ENCODE measurements at places on chromosomes 1 and 21.

DNA sequence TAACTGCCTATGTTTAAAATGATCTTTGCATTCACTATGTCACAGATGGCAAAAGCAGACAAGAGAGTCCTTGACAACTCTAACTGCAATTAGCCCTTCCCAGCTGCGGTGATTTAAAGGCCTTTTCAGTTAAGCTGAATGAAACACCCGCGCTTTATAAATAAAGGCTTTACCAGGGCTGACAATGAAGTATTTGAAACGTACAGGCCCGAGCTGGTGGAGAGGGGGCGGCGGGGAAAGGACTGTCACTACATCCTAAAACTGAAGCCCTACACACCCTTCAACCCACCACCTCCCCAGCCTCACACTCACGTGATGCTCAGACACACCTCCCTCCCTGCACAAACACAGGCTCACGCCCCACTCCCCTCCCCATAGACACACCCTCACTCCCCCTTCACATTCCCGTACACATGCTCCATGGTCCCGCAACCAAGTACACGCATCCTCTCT, 45.5 kb downstream of the GRIK3 start:
- no peak for DNase-seq

- no peak for DNase-seq
Observed at GRCh38 chr1:83102630-83103071, 896.3 kb downstream of the TTLL7 start.

GRCh38 chr1:56472860-56473259, 106.5 kb downstream of the PLPP3 start:
- no peak for DNase-seq

DNA sequence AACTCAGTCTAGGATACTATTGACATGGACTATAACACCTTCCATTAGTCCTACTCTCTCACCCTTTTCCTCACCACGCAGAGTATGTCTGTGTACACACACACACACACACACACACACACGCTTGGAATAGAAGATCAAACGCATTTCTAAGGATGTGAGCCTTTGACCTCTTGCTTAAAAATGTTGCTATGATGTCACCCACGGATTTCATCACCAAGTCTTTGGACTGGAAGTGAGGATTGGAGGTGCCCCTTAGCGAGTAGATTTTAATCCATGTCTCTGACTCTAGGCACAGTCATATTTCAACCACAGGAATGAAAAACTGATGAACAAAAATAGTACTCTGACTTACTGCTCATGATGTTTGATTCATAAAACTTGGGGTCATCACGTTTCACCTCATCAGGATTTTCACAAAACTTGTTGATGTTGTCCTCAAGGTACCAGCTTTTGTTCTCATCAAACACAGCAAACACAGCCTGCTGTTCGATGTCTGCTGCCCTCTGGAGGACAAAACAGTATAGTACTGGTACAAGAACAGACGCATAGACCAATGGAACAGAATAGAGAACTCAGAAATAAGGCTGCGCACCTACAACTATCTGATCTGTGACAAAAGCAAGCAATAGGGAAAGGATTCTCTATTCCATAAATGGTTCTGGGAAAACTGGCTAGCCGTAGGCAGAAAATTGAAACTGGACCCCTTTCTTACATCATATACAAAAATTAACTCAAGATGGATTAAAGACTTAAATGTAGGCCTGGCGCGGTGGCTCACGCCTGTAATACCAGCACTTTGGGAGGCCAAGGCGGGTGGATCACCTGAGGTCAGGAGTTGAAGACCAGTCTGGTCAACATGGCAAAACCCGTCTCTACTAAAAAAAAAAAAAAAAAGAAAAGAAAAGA, 39.9 kb downstream of the F5 start:
- peak; percentile 89 for DNase-seq

DNA sequence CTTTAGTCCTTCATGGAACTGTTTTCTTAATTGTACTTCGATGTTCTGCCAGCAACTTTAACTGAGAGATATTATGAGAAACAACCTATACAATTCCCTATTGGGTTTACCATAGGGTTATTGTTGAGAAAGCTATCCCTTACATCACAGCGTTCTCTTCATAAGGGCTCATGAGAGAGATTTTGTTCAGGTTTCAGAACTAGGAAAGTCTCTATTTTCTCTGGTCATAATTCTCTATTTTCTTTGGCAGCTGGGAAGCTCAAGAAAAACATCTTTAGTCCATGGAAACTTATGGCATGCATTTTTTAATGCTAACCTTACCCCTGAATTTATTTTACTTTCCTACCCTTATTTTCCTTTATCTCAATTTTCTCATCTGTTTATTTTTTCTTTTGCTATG, 38.2 kb downstream of the NMNAT2 start:
- no peak for DNase-seq

- peak; percentile 0 for DNase-seq
Observed at GRCh38 chr1:48966583-48966982, 189.9 kb upstream of the BEND5 start.
